ENCODE measurements at places on chromosomes 11 and 22.

- no peak for DNase-seq
Measured at GRCh38 chr11:104876324-104876723, 21.9 kb downstream of the CASP12 start.

GRCh38 chr22:25232301-25232700 lies 12.9 kb downstream of the CRYBB2 start:
- DNase-seq: no peak

DNA sequence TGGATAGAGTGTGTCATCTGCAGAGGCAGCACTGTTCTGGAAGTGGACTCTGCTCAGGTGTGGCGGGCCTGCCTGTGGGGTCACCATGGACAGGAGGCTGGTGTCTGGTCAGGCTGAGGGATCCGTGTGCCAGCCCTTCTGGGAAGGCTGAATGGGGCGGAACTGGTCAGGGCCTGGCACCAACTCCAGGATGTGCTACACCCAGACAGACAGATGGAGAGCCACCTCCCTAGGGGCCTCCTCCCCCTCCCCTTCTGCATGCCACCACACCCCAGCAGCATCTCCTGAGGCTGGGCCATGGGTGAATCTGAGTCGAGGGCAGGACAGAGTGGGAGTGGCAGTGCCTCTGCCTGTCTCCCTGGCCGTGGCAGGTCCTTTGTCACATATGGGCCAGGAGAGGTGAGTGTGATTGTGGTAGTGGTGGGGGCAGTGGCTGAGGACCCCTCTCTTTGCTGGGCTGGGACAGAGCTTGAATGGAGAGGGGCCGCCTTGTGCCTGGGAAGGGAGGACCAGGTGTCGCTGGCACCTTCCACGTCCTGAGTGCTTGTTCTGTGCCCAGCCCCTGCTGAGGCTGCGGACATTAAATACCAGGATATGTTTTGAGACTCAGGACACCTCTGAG lies 29.1 kb downstream of the ST3GAL4 start:
- no peak for DNase-seq

- no peak for DNase-seq
Measured at GRCh38 chr11:21625982-21626381, 566.9 kb upstream of the ANO5 start.

- DNase-seq: no peak
Measured at GRCh38 chr11:78920329-78920728, 345.7 kb upstream of the NARS2 start.

DNA sequence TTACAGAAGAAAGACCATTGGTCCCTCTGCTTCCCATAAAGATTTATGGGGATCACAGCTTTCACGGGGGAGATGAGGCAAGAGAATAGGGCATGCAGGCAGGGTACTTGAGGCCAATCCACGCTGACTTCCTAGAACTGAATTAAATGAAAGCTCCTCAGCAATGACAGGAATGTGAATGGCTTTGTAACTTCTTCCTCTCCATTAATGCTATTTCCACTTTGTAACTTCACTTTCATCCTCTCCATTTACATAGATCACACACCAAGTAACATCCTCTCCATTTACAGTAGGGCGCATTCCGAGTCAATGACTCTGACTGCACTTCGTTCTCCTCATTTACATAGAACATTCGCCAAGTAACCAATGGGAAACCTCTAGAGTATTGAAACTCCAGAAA lies 89.8 kb downstream of the PIWIL4 start:
- no peak for DNase-seq
